Trophoblast cell (in vitro differentiated cells and primary cell): ENCODE measurements at places on chromosomes 16 and 17.

DNA sequence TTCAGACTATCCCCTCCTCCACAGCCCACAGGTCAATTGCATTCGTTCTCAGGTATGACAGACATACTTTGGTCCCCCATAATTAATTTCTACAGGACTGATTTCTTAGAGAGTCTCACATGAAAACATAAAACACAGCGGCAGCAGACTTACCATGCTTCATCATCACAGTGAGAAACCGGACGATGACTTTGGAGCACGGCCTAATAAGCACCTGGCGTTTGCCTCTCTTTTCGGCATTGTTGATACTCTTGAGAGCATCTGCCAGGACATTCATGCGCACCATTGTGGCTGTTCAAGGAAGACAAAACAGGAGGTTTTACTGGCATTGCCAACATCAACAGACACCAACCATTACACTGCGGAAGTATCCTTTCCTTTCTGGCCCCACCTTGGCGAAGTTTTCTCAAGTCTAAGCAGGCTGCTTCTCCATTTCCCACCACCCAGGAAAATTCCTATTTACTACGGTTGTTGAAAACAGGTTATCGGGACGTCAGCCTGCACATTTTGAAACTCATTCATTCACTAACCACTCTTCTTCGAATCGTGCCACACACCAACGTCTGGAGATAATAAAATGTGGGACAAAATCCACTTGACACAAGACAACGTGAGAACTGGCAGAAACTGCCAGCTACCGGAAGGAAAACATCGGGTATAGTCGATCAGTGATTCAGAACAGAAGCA, 1.2 kb downstream of the RPS15A start:
- DNase-seq = no peak

DNA sequence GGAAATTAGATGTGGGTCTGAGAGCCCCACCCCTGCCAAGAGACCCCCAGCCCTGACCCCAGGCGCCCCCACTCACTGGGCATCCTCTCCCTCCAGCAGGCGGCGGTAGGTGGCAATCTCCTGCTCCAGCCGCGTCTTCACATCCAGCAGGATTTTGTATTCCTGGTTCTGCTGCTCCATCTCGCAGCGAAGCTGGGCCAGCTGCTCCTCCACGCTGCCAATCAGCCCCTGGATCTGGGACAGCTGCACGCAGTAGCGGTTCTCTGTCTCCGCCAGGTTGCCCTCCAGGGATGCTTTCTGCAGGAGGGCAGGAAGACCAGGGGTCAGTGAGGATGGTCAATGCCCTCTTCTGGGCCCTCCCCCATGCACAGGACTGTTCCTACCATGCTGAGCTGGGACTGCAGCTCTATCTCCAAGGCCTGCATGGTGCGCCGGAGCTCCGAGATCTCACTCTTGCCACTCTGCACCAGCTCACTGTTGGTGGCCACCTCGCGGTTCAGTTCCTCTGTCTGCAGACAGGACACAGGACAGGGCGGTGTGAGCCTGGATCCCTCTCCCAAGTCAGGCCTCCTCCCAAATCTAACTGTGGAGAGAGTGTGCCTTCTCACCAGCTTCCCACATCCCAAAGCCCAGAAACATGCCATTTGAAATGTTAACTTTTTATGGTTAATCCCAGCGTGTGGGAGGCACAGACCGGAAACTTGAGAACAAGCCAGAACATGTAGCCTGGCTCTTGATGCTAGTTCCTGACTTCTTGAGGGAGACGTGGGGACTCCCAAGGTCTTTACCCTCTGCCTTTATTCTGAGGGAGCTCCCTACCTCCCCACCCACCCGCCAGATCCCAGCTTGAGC, 3.6 kb downstream of the KRT17 start:
- DNase-seq = no peak

DNA sequence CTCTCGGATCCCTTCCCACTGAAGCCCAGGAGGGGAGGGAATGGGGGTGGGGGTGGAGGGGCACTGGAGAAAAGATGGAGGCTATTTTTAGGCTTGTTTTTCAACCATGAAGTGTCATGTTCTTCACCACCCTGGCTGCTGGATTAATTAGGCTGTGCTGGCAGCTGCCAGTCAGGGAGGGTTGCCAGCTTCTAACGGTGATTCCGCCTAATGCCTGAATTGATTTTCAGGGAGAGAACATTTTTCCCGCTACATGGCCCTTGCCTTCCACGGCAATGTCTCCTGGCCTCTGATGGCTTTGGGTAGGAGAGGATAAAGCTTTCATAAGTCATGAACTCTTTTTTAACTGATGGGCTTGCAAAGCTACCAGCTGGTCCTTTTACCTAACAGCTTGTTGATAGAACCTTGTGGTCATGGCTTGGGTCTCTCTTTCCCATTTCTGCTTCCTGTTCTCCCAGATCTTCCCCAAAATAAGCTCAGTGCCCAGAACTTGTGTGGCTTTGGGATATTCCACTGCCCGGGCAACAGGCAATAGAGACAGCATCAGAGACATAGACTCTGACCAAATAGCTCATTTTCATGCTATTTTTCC, 167.4 kb downstream of the PITPNC1 start:
- DNase-seq = no peak

GRCh38 chr17:69669441-69670178, 255.1 kb downstream of the MAP2K6 start:
- no peak for DNase-seq

- DNase-seq = no peak
Measured at GRCh38 chr16:47258874-47259461, 115.2 kb upstream of the NETO2 start.

- no peak for DNase-seq
Measured at GRCh38 chr16:50967827-50968612, 183.1 kb downstream of the SALL1 start.

DNA sequence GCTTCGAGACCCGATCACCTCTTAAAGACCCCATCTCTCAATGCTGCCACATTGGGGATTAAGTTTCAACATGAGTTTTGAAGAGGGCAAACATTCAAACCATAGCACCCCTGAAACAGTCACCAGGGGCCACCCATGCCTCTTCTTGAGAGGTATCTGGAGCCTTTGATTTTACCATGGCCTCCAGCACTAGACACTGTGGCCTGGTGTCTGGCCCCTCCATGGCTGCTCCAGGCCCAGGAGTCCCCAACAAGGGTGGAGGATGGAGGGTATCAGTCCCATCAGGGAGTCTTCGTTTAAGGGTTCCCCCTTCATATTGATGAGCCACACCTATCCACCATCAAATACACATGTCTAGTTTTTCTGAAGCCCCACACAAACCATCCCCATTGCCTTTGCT, 66.5 kb upstream of the CDH5 start:
- no peak for DNase-seq

- DNase-seq = no peak
Measured at GRCh38 chr17:34481779-34482178, 97.6 kb upstream of the TMEM132E start.

GRCh38 chr16:4008116-4008515, 108.1 kb downstream of the ADCY9 start:
- DNase-seq = no peak

GRCh38 chr17:75487351-75488070, 27.8 kb downstream of the CASKIN2 start:
- DNase-seq = no peak

GRCh38 chr17:21286066-21286770, 1.7 kb downstream of the MAP2K3 start:
- DNase-seq = peak; percentile 94

DNA sequence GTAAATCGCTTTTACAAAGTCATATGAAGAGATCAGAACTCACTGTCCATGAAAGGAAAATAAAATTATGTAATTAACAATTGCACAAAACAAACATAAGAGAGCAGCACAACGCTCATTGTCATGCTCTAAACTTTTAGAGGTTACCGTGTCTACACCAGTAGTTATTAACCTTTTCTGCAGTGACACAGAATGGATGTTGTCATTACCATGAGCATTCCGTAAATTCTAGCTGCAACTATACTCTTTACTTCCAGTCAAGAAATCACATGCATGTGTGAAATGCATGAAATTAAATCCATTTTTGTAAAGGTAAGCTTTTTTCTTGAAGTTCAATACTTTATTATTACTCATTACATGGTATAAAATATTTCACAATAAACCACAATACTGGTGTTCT, 38.2 kb downstream of the USP32 start:
- peak; percentile 62 for DNase-seq

GRCh38 chr17:80585890-80586845, 41.5 kb downstream of the RPTOR start:
- no peak for DNase-seq

- no peak for DNase-seq
Measured at GRCh38 chr16:85453194-85453678, 159.9 kb upstream of the GSE1 start.

DNA sequence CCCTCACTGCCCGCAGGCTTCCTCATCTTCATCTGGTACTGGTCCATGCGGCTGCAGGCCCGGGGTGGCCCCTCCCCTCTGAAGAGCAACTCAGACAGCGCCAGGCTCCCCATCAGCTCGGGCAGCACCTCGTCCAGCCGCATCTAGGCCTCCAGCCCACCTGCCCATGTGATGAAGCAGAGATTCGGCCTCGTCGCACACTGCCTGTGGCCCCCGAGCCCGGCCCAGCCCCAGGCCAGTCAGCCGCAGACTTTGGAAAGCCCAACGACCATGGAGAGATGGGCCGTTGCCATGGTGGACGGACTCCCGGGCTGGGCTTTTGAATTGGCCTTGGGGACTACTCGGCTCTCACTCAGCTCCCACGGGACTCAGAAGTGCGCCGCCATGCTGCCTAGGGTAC, 4.7 kb upstream of the ADGRG3 start:
- no peak for DNase-seq

DNA sequence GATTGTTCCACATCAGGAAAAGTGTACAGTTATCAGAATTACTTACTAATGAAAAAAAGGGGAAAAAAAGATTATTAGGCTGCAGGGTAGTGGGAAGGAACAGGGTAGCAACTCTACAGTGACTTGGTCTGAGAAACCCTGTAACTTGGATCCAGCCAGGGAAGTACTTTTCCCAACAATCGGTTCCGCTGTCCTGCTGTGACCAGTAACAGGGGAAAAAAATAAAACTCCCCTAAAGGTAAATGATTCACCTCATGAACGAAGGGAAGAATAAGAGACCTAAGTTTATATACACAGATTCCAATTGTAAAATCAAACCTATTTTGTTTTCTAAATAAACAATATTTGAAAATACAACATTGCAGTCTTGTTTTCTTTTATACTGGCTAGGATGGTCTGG, 189.9 kb downstream of the WWOX start:
- DNase-seq = no peak

GRCh38 chr16:24069036-24069590, 187.0 kb upstream of the CACNG3 start:
- peak; percentile 15 for DNase-seq

DNA sequence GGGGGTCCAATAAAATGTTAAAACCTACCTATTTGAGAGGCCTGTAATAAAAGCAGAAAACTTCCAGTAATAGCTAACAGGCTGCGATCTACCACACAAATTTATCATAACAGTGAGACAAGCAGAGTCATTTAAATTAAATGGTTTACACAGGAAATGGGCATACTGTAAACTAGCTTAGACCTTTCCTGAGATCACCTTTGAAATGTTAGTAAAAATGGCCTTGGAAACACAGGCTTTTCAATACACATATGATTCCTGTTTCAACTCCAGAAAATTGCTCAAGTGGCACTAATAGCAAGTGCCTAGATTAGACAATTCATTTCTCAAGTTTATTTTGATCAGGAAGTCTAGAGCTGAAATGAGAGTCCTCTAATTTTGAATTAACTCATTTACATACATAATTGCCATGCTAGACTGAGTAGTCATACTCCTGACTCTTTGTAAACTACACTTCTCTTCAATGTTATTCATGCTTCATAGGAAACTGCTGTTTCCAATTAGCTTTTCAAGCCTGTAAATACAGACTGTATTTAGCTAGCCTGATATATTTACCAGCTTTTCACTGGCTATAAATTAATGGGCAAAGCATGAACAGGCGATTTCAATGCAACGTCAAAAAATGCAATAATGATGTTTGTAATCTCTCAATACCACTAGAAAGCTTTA, 43.3 kb downstream of the PARN start:
- no peak for DNase-seq

DNA sequence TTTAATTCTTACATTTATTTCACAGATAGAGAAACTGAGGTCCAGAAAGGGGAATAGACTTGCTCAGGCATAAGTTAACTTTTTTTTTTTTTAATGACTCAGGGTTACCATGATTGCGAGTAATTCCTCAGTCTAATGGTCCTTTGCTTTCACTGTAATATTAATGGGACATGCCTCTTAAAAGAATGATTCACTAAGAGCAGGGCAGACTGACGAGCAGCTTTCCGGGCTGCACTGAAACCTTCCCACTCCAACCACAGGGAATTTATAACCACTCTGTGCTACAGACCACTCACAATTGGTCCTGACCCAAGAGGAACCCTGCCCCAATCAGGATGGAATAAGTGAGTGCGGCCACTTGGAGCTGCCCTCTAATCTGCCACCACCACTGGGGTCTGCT, 5.7 kb downstream of the HOXB2 start:
- DNase-seq = no peak

GRCh38 chr17:37247825-37248224, 128.0 kb upstream of the C17orf78 start:
- DNase-seq = no peak

DNA sequence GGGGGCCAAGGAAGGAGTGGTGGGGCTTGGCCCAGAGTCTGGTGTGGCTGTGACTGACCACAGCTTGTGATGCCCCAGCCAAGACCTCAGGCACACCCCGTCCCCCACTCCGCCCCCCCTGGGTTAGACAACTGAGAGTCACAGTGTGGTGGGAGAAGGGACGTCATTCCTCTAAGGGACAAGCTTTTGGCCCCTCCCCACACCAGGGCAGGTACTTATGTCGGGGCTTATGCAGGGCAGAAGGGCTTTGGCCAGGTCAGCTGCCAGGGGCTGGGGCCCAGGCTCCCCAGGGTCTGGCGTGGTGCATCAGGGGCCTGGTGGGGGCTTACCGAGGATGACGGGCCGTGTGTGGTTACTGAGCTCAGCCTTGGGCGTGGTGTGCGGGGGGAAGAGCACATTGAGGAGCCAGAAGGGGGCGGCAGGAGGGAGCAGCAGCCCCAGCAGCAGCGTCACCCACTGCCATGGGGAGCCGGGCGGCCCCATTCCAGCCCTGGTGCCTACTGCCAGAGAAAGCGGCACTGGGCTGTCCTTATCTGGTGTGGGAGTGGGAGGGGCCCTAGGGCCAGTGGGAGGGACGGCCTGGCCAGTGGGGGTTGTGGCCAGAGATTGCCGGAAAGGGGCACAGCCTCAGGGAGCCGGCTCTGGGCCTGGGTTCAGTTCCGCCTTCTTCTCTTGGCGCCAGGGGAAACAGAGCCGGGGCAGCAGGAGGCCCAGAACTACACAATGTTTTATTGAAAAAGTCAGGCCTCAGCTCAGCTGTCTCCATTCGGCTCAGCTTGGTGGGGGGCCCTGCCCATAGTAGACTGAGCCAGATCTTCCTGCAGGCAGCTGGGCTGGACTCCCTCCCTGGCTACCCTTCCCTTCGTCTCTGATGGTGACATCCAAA, at the start of gene LCAT:
Gene LCAT (minus strand): TSS at position 502 of the 886 bp plus-strand sequence. CDS start 19 bp downstream, at position 483.
- DNase-seq = no peak

GRCh38 chr16:83717308-83717707, 90.5 kb upstream of the HSBP1 start:
- no peak for DNase-seq
